CD4-positive, alpha-beta T cell treated with Interleukin-12 subunit alpha and Interleukin-12 subunit beta, for 1 hour (primary cell): ENCODE measurements at places on chromosomes 1 and 21.

GRCh38 chr1:161439280-161440232 lies 65.7 kb upstream of the FCGR2A start:
- DNase-seq: no peak

DNA sequence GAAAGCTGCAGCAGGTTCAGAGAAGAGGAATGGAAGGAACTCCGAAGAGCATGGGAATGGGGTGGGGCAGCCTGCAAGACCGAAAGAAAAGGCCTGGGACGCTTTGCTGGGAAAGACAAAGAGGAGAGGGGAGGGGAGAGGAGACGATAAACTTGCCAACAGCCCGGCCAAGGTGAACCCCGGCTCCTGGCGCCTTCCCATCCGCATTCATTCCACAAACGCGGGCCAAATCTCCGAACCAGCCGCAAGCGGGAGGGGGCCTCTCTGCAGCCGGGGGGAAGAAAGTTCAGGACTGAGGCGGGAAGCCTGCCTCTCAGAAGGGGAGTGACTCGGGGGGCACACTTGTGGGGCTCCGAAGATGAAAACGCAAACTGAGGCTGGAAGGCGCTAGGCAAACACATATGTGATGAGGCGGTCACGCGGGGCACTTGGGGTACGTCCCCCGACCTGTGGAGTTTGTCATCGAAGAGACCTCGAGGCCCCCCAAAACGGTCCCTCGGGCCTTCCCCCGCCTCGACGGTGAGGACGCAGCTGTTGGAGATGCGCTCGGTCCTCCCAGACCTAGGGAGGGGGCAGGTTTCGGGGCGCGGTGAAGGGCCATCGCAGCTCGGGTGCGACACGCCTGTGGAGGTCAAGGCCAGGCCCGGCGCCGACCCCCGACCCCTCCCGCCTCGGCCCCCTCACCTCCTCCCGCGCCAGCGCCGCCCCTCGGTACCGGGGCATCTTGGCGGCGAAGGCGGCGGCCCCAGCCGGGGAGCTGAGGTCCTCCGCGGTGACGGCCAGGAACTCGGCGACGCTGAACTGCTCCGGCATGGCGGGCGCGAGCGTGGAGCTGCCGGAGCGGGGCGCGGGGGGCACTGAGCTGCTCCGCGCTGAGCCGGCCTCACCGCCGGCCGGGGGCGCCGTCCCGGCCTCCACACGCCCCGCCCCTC lies at the start of gene ASAP3:
ASAP3 (minus strand) TSS at position 859 of the 932 bp plus-strand sequence; CDS start at position 813, 46 bp downstream.
- no peak for DNase-seq

- no peak for DNase-seq
Observed at GRCh38 chr1:167135281-167135840, 41.5 kb downstream of the STYXL2 start.

DNA sequence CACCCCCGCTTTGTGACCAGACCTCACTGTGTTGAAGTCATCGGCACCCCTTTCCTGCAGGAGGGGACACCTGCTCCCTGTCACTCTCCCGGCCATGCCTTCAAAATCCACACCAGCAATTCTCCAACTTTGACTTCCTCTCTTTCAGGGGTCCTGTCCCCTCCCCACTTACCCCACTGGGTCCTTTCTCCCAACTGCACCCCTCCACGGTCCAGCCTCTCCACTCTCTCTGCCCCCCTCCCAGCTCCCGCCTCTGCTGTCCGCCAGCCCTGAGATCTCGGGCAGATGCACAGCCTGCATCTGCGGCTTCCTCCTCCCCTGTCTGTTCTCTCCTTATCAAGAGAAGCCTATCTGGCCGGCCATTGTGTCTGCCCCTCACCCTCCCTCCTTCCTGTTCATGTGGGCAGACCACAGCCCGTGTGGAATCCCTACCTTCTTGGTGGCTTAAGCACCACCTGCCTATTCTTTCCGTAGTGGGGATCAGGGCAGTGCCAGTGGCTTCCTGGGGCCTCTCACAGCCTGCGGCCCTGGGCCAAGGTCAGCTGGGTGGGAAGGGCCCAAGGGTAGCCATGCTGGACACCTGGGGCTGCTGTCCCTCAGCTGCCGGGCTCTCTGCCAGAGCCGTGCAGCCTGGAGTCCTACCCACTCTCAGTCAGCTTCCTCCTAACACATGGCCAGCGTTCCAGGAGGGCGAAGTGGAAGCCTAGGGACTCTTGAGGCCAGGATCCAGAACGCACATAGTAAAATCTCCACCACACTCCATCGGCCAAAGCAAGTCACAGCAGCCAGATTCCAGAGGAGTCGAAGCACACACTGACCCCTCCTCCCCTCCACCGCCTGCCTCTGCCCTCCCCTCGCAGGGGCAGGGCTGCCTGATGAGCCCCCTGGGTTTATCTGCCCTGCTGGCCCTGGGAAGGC lies 5.1 kb upstream of the HES4 start:
- DNase-seq: no peak

DNA sequence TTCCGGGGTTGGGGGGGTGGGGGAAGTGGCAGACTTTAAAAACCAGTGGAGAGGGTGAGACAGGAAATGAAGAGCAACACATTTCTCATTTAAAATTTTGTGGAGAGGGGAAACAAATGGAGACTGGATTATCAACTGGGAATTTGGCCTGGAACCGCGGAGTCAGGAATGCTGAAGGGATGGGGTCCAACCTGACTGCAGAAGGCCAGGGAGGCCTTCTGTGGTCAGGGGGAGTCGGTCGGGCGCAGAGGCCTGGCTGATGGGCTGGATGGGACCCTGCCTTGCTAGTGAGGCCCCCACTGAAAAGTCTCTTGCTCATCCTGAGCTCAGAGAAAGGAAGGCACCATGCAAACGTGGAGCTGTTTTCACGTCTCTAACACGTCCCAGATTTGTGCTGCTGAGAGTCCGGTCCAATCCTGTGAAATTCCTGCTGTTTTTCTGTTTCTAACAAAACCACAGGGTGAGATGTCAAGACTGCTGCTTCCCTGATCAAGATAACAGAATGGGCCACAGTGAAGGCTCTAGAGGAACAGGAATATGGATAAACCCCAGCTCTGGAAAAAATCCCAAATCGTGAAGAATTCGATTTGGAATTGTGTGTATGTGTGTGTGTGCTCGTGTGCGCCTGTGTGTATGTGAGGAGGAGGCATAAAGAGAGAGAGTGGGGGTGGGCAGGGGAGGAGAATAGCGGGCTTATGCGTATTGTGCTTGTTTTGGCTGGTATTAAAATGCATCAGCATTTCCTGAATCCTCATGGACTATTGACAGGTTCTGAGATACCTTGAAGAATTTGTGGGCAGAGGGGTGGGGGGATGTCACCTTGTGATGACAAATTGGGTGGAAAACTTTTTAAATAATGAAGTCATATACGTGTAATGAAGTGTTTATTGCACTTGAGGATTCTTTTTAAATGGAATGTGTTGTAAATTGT lies 117.4 kb downstream of the NGF start:
- DNase-seq: no peak

GRCh38 chr1:29893046-29893723 lies 656.9 kb downstream of the PTPRU start:
- DNase-seq: no peak

DNA sequence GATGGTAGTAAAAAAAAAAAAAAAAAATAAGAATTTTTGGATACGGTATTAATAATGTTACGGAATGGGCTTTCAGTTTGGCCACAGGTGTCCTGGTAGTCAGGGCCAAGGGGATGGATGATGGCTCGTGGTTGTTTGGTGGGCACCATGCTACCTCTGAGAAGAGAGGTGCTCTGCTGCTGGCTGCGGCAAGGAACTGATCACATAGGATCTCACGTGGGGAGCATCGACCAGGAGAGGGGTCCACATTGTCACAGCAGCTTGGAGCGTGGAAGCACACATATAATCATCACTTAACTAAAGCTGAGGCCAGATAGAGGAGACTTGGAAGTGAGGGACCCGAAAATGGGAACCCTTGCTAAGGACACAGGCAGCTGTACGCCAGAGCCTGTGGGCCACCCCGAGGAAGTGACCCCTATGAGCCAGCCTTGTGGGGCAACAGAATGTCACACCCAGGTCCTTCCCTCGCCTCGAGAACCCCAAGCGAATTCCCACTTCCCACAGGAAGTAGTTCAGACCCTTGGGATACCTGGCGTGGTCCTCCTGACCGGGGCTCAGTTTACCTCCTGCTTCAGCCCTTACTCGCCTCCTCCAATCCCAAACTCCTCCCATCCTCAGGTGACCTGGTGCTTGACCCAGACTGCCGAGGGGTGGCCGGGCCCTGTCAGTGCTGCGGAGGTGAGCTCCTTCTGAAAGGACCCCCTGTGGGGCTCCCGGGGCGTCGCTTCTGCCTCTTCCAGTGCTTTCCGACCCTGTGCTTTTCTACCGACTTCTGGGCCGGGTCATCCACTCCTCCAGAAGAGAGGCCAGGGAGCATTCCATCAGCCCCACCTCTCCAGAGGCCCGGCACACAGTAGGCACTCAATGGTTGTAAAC lies 222.0 kb downstream of the CAMTA1 start:
- no peak for DNase-seq

GRCh38 chr1:87853576-87854351 lies 525.1 kb downstream of the LMO4 start:
- no peak for DNase-seq

- DNase-seq: no peak
Observed at GRCh38 chr1:3009021-3009420, 12.2 kb upstream of the ACTRT2 start.

- no peak for DNase-seq
Observed at GRCh38 chr21:37580666-37581065, 214.1 kb downstream of the DYRK1A start.

- no peak for DNase-seq
Observed at GRCh38 chr1:30741239-30741894, 16.2 kb downstream of the LAPTM5 start.

- DNase-seq: no peak
Observed at GRCh38 chr1:218659911-218660677, 315.0 kb downstream of the TGFB2 start.

GRCh38 chr1:64212031-64212430 lies 8.6 kb downstream of the UBE2U start:
- no peak for DNase-seq

- DNase-seq: no peak
Observed at GRCh38 chr1:228354390-228355320, 52.0 kb downstream of the TRIM11 start.

- no peak for DNase-seq
Observed at GRCh38 chr1:116821763-116822162, 67.5 kb downstream of the CD2 start.

DNA sequence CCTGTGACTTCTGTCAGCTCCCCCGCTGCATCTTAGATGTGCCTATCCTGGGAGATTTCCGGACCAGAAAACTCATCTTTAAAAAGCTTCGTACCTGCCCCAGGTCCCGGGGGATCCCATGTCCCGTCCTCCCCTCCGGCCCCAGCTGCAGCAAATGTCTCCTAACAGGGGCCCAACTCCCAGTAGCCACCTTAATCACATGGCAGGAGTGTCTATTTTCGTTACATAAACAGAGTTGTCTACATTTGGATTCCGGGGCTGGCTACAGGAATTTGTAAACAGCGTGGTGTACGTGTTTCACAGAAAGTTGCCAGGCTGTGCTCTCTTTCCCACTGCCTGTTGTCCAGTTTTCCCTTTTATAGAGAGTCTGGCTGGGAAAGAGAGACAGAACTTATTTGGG lies 17.9 kb upstream of the KCNE2 start:
- no peak for DNase-seq

DNA sequence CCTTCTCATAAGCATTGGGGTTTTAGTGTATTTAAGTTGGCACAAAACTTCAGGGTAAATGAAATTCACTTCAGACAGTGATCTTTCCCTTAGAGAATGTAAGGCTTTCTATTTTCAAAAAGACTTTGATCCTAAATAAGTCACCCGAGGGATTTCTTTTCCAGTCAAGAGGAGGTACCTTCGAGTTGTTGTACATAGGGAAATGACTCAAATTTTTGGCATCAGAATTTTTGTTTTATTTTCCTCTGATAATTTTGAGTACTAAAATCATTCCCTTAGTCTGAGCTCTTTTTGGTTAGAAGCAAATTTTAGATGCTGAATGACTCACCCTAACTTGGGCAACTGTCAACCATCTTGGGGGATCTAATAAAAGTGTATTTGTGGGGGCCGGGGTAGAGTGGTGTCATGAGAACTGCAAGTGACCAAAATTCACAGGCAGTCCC lies 193.9 kb downstream of the DHRS3 start:
- no peak for DNase-seq

GRCh38 chr21:28016571-28016970 lies 976.1 kb downstream of the LTN1 start:
- DNase-seq: no peak

GRCh38 chr1:39224295-39224829 lies 19.9 kb downstream of the MACF1 start:
- no peak for DNase-seq

- DNase-seq: peak; percentile 19
Observed at GRCh38 chr1:966135-966703, at the start of gene PLEKHN1. Gene PLEKHN1, plus strand, starts transcription at chr1:966482. Its CDS starts 50 bp downstream, at chr1:966532.

DNA sequence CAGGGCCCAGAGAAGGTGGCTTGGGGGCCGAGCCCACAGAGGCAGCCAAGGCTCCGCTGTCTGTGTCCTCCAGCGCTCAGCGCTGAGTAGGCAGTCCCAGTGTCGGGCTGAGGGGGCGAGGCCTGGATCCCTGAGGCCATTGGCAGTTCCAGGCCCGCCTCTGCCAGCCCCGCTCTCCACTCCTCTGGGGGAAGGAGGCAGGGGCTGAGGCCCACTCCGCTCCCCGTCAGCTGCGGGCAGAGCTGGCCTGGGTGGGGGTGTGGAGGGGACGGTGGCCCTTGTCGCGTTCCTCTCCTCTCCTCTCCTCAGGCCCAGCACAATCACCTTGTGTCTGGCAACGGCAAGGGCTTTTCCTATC lies 132.8 kb downstream of the CASZ1 start:
- DNase-seq: no peak

DNA sequence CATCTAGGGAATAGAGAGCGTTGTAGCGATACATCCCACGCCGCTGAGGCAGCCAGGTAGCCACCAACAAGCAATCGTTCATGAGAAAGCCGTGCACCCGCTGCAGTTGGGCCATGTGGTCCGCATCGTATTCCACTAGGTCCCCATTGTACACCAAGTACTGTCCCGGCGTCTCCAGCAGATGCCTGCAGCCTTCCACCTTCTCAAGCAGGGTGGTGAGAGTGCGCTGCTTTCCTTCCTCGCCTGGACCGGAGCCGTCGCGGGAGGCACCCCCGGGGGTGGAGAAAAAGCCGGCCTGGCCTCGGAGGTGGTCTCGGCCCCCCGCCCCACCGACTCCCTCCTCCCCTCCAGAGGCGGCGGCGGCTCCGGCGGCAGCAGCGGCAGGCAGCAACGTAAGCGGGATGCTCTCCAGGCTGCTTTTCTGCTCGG lies 595 bp downstream of the EXOC8 start:
- no peak for DNase-seq

DNA sequence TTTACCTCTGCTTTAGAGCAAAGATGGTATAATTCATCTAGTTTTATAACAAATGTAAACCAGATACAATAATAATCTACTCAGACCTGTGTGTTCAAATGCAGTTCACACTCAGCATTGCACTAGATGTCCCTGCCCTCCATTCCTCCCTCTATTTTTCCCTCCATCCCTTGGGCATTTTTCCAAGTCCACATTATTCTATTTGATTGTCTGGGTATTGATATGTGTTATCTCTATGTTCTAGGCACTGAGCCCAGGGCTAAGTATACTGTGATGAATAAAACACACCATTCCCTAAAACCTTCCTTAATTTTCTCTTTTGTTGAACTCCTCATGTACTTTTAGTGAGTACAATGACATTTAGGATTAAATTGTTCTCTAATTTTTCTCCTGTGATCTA lies 66.2 kb upstream of the HMCN1 start:
- DNase-seq: no peak

- DNase-seq: no peak
Observed at GRCh38 chr1:234140388-234140787, 232.9 kb upstream of the COA6 start.
